ENCODE measurements at places on chromosomes 1 and 21. TPM values are rescaled to one million over a fixed set of nuclear protein-coding genes. Genes with fewer than 3 reads are reported as not detected.

Gene FCGR2B
- total RNA-seq = 19.4 TPM

Gene VSIG8
- not detected for total RNA-seq

Gene ADAMTS1
- 59.3 TPM for total RNA-seq

Gene FLG
- total RNA-seq = not detected

Gene TLCD4
- total RNA-seq = 53.6 TPM

Gene MTMR11
- 3.5 TPM for total RNA-seq

Gene CD5L
- total RNA-seq = 2.5 TPM

Gene NR1I3
- total RNA-seq = not detected

Gene OR2T29
- not detected for total RNA-seq

Gene CYP4A11
- total RNA-seq = not detected

Gene CSF1
- 19.0 TPM for total RNA-seq

Gene WNT2B
- 1.5 TPM for total RNA-seq

Gene NID1
- total RNA-seq = 65.8 TPM

Gene KCNQ4
- total RNA-seq = 2.8 TPM

Gene SPATA21
- total RNA-seq = not detected

Gene ATAD3C
- total RNA-seq = 1.8 TPM

Gene PLPPR5
- total RNA-seq = not detected

Gene CD84
- total RNA-seq = 3.4 TPM

Gene AIRE
- total RNA-seq = not detected

Gene TNFRSF4
- total RNA-seq = 1.4 TPM

Gene FTCD
- 1.2 TPM for total RNA-seq

Gene GSTM1
- total RNA-seq = not detected

Gene INSRR
- total RNA-seq = 0.46 TPM

Gene CELA2B
- not detected for total RNA-seq

Gene SARS1
- 97.6 TPM for total RNA-seq

Gene ZBTB40
- 17.9 TPM for total RNA-seq
